HAP-1 (cell line): ENCODE measurements at places on chromosomes 4 and X.

- DNase-seq, result peak; percentile 25
Measured at GRCh38 chr4:83207497-83208101, 77.0 kb downstream of the COQ2 start.

GRCh38 chr4:92634882-92635281, 331.1 kb downstream of the GRID2 start:
- no peak for DNase-seq

DNA sequence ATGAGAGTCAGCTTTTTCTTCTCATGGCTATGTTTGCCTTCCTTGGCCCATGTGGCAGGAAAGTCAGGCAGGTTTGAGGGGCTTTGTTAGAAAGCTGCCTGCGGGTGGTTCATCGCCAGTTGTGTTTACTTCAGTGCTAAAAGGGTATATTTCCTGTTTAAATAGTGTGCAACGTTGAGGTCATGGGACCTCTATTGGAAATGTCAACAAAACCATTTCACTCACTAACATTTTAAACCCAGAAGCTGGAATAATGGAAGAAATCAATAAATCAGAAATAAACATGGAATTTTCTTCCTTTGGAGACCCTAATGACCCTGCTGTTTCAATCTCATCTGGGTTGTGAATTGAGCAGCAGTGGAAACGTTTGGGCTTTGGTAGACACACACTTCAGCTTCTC, 185.8 kb downstream of the ANKRD50 start:
- DNase-seq, result no peak

DNA sequence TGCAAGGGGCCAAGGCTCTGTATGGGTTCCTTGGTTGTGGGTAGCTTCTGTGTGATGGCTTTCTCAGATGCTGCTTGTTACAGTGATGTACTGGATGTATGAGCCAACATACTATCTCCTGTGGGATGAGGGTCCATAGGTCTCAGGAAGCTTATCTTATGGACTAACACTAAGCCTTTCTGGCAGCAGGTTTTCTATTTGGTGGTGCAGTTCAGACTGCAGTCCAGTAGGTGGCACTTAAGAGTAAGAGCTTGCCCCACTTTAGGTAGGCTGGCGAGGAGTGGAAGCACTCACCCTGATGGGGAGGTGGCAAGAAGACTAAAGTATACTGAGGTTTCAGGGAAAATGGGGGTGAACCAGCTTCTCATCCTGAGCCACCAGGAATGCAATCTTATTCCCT, 306.7 kb upstream of the MAOA start:
- DNase-seq, result peak; percentile 63

DNA sequence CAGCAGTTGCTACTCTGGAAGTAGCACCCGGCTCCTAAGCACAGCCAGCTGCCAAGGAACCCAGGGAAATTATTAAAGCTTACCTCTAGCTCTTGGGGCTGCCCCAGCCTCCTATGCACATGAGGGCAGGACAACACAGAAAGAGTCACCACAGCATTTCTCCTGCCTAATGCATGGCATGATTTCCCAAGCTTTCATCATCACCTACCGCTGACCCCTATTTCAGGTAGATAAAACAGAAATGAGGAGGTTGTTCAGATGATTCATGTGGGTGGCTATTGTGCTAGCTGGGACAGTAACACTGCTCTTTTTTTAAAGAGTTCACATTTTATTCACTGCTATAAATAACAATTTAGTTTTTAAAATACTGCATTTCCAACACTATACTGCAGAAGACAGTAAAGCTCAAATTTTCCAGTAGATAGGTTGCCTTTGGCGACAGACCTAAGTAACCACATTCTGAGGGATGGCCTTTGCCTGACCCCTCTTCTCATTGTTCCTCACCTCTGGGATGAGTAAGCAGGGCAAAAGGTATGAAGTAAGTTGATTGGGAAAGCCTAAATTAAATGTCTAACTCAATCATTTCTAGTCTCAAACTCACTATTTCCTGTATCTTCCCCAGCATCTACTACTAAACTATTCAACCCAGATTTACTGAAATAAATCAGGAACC, 16.7 kb downstream of the CASK start:
- no peak for DNase-seq

DNA sequence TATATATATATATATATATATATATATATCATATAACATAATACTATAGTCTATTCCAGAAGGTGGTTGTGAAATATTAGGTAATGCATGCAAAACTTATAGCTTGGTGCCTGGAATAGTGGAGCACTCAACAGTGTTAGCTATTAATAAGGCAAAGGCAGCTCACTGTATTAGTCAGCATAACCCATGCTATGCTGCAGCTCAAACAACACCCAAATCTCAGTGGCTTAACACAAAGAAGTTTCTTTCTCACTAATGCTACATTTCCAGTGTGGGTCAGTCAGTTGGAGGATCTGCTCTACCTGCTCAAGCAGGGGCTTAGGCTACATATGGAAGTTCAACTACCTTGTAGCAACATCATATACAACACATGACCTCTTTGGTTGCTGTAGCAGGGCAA, 5.2 kb upstream of the RPGR start:
- no peak for DNase-seq

- no peak for DNase-seq
Measured at GRCh38 chr4:31905363-31905762, 1185.2 kb downstream of the PCDH7 start.

GRCh38 chr4:128320656-128321055, 33.0 kb upstream of the PGRMC2 start:
- no peak for DNase-seq
